ENCODE measurements at places on chromosomes 13 and 19.
A peak's percentile ranks its signal among the peaks of the same experiment; 100 is the strongest.

DNA sequence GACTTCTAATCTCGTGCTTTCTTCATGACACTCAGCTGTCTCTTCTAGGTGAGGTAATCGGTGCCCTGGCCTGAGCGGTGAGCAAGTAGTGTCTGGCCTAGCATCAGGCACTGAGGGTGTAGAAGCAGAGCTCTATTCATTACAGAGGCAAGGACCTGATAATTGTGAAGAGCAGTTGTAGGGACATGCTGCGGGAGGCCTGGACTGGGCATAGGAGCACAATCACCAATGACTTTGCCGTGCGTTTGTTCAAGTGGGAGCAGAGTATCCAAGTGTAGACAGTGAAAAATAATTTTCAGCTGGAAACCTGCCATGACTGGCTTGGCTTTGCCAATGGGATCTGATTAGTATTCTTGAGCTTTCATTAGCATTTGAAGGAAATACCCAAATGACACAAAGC, 32.1 kb upstream of the DCLK1 start:
- no peak for DNase-seq

- no peak for DNase-seq
Observed at GRCh38 chr19:13033244-13033643, 38.0 kb downstream of the NFIX start.

GRCh38 chr13:102401766-102402165, at the start of gene FGF14:
Gene FGF14, minus strand, starts transcription at chr13:102402048.
- DNase-seq, result no peak

GRCh38 chr13:103692442-103692841, 626.2 kb upstream of the SLC10A2 start:
- DNase-seq, result no peak

GRCh38 chr19:39347332-39348164, 5.3 kb downstream of the SAMD4B start:
- DNase-seq, result no peak

DNA sequence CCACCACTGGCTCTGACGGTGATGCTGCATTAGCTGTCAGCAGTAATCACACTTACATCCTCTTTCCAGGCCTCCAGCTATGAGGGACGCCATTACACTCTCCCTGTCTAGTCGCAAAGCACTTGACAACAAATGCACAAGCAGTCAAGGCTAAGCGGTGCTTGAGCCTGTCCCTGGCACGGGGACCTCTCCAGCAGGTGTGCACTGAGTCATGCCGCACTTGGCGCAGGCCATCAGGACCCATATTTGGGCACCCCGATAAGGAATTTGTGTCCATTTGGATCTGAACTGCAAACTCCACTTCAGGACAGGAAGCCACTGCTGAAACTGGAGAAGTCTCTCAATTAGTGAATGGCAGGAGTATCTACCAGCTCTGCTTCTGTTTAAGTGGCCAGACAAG, 301.9 kb upstream of the OBI1 start:
- no peak for DNase-seq

- DNase-seq, result no peak
Observed at GRCh38 chr19:57239982-57240310, 486 bp upstream of the ZNF805 start.

GRCh38 chr19:33954686-33955085, 158.0 kb downstream of the KCTD15 start:
- DNase-seq, result no peak

- no peak for DNase-seq
Observed at GRCh38 chr13:77565635-77566034, 30.1 kb downstream of the SCEL start.

GRCh38 chr13:113122550-113123225, at the start of gene F10:
Gene F10, plus strand, starts transcription at chr13:113122799. Its CDS starts 57 bp downstream, at chr13:113122856.
- no peak for DNase-seq

DNA sequence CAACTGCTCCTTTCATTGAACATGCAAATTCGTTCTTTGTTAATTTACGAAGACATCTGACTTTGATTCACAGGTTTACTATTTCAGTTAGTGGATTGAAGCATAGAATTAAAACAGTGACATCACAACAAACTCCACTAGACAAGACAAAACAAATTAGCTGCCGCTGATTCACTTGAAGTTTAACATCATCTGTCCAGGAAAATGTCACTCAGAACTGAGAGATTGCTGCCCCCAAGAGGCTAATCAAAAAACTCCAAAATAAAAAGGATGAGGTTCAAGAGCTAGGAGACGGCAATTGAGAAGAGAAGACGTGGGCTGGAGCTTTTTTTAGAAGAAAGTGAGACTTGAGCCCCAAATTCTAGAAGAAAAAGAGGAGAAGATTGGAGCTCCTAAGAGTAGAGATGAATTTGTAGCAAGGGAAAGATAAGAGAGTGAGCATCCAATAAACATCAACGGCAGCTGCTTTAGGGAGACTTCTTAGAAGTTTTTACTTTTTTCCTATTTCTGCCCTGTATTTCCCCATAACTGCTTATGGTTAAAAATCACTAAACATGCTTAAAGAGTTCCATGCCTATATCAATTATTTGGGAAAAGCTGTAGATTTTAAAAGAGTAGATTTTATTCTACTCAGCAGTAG, 40.8 kb upstream of the TPP2 start:
- DNase-seq, result no peak

DNA sequence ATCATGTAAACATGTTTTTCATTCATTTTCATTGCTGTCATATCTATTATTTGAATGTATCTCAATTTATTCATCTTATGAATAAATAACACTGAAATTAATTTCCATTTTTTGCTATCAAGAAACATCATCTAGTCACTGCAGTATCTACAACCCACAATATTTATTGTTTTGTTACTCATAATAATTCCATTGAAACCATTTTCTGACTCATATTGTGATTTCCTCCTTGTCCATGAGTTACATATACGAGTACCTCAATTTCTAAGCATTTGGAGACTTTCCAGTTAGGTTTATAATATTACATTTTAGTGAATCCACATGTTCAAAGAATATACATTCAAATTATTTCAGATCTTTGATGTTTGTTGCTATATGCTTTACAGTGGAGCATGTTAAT, 1524.0 kb downstream of the SLITRK1 start:
- no peak for DNase-seq

GRCh38 chr19:31897292-31897691, 448.1 kb upstream of the ZNF507 start:
- no peak for DNase-seq

GRCh38 chr19:35495107-35496064, 5.1 kb upstream of the KRTDAP start:
- peak; percentile 39 for DNase-seq

- no peak for DNase-seq
Observed at GRCh38 chr19:10887616-10888367, 16.4 kb downstream of the CARM1 start.

DNA sequence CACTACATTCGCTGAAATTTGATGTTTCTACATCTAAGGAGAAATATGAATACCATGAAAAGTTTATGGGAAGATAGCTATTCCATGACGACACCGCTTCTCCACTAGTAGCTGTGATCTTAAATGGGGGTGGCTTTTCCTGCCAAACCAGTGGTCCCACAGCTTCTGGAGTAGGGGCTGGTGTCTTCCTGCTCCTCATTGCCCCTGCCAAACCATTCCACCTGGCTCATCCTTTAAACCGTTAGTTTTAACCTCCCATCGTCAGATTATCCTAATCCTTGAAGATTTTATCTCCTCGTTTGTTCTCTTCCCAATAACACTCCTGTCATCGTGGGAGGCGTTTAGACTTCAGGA, 568 bp upstream of the ZNF230 start:
- DNase-seq, result no peak

DNA sequence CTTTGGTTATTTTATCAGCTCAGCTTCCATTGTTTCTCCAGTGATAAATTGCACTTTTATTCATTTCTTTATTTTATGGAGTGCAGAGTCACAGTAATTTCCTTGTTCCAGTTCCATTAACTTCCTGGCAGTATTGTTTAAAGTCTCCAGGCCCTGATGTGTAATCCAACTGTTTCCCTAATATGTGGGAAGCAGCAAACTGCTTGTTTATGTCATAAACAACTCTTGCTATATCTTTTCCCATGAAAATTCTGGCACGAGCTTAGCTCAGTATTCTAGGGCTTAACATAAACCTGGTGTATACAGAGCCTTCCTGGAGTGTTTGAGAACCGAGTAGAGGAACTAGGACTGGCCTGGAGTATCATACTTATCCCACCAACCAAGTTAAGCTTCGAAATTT, 83.5 kb upstream of the ARGLU1 start:
- DNase-seq, result no peak

- no peak for DNase-seq
Observed at GRCh38 chr19:6091771-6092291, 18.5 kb downstream of the RFX2 start.

- DNase-seq, result no peak
Observed at GRCh38 chr13:75137911-75138571, 343.9 kb downstream of the TBC1D4 start.

DNA sequence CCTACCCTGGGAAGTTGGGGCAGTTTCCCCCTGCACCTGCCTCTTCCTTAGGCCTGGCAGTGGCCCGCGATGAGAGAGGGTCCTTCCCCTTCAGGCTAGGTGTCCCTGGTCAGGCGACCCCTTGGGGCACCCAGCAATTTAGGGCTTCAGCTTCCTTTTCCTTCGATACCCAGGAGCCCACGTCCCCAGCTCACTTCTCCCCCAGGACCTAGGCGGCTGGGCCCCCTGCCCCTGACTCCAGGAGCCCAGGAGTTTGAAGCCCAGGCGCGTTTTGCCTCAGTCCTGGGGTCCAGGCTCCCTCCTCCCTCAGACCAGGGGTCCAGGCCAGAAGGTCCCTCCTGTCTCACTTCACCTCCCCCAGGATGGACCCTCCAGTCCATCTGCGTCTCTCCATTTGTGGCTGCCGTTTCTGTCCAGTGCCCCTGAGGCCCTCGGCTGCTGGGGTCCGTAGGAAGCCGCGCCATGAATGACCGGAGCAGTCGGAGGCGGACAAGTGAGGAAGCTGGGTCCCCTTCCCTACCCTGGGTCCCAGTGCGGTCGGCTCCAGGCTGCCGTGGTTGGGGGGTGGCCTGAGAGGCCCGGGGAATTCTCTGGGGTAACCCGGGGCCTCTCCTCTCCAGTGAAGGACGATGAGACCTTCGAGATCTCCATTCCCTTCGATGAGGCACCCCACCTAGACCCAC, 714 bp downstream of the CCDC106 start:
- no peak for DNase-seq

DNA sequence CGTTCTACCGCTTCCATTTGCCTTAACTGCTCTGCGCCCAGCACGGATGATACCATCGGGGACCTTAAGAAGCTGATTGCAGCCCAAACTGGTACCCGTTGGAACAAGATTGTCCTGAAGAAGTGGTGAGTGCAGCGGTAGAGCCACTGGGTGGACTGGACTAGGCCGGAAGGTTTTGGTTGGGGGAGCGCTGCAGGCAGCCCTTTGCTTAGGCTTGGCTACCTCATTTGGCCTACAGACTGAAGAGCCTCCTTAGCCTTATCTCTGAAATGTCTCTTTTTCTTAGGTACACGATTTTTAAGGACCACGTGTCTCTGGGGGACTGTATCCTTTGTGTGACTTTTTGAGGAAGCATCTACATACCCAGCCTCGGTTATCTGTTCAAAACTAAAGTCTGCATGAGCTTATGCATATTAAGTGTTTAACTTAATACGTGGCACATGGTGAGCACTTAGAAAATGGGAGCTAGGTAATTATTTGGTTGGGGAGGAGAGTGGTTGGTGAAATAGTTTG, 889 bp downstream of the UBL5 start:
- no peak for DNase-seq

DNA sequence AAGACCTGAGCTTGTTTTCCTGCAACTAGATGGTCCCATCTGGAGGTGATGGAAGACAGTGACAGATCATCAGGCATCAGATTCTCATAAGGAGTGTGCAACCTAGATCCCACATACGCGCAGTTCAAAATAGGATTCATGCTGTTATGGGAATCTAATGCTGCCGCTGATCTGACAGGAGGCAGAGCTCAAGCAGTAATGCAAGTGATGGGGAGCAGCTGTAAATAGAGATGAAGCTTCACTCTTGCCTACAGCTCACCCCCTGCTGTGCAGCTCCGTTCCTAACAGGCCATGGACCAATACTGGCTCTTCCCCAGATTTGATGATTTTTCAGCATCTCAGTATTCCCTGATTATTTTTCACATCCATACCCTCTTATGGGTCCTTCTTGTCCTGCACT, 208.4 kb upstream of the RXFP2 start:
- DNase-seq, result no peak

GRCh38 chr19:15287496-15287895, 44.8 kb downstream of the BRD4 start:
- DNase-seq, result no peak

DNA sequence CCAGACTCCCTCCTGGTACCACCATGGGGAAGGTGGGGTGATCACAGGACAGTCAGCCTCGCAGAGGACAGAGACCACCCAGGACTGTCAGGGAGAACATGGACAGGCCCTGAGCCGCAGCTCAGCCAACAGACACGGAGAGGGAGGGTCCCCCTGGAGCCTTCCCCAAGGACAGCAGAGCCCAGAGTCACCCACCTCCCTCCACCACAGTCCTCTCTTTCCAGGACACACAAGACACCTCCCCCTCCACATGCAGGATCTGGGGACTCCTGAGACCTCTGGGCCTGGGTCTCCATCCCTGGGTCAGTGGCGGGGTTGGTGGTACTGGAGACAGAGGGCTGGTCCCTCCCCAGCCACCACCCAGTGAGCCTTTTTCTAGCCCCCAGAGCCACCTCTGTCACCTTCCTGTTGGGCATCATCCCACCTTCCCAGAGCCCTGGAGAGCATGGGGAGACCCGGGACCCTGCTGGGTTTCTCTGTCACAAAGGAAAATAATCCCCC, 505 bp upstream of the CEACAM5 start:
- no peak for DNase-seq

DNA sequence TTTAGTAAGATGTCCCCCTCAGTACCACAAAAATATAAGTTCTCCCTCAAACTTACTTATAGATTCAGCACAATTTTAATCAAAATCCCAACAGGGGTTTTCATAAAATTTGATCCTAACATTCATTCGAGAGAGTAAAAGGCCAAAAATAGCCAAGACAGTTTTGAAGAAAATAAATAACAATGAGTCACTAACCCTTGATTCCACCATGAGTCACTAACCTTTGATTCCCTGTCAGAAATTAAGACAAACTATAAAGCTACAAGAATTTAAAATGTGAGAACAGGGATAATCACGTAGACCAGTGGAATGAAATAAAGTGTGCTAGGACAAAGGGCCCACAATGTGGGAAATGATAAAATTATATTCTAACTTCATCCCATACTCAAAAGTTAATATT, 320.3 kb downstream of the SUCLA2 start:
- no peak for DNase-seq

DNA sequence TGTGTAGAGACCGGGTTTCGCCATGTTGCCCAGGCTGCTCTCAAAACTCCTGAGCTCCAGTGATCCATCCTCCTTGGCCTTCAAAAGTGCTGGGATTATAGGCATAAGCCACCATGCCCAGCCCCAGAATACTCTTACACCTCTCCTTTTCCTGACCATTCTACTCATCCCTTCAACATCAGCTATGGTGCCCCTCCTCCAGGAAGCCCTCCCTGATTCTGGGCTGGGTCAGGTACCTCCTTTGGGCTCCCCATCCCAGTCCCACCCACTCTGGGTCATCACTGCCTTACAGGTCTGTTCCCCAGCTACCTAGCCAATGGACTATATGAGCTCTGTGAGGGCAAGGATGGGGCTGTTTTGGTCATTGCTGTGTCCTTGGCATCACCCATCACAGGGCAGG, 9.6 kb downstream of the TGFB1 start:
- no peak for DNase-seq

- no peak for DNase-seq
Observed at GRCh38 chr13:23725922-23726321, 155.7 kb downstream of the TNFRSF19 start.

GRCh38 chr19:8592231-8593009, 15.2 kb upstream of the MYO1F start:
- DNase-seq, result peak; percentile 92
